ENCODE measurements at places on chromosomes 1 and 21.

- no peak for DNase-seq
These were observed 398.3 kb upstream of the POU3F1 start for GRCh38 chr1:38444770-38445442.

GRCh38 chr1:31593770-31594632, 17.7 kb downstream of the TINAGL1 start:
- DNase-seq = peak; percentile 71

- no peak for DNase-seq
These were observed 50.9 kb upstream of the TRABD2B start for GRCh38 chr1:48048064-48048463.

DNA sequence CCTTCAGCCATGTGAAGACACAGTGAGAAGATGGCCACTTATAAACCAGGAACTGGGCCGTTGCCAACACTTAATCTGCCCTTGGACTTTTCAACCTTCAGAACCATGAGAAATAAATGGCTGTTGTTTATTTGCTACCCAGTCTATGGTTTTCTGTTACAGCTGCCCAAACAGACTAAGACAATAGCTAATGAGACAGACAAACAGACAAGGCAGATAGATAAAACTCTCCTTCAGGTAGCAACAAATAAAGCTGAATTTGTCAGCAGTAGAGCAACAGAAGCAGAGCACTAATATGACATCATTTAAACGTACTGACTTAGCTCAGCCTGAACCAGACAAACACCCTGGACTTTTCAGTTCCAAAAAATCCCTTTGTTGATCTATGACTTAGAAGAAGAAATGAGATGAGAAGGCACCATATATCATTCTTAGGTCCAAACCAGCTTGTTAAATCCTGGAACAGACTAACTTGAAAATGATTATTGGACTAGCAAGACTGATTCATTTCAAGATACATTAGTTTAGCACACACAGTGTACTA, 27.0 kb downstream of the ZZZ3 start:
- no peak for DNase-seq

Measured in LoVo (cell line).